ENCODE measurements at places on chromosomes 5 and 9.

GRCh38 chr9:13952906-13953305 lies 361.0 kb downstream of the NFIB start:
- no peak for DNase-seq

GRCh38 chr5:69491027-69491426 lies 1.6 kb upstream of the OCLN start:
- no peak for DNase-seq

DNA sequence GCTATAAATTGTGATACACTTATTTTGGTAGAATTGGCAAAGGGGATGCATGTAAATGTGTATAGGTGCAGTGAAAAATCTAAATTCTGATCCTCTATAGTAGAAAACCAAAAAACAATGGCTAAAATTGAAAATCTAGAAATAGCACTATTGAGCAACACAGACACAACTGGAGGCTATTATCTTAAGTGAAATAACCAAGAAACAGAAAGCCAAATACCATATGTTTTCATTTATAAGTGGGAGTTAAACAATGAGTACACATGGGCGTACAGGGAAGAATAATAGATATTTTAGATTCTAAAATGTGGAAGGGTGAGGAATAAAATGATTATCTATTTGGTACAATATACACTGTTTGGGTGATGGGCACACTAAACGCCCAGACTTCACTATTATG lies 183.2 kb upstream of the TUSC1 start:
- DNase-seq: no peak

- DNase-seq: peak; percentile 52
Measured at GRCh38 chr5:142032747-142033631, 20.2 kb upstream of the GNPDA1 start.
